ENCODE measurements at places on chromosomes 5 and 9.

DNA sequence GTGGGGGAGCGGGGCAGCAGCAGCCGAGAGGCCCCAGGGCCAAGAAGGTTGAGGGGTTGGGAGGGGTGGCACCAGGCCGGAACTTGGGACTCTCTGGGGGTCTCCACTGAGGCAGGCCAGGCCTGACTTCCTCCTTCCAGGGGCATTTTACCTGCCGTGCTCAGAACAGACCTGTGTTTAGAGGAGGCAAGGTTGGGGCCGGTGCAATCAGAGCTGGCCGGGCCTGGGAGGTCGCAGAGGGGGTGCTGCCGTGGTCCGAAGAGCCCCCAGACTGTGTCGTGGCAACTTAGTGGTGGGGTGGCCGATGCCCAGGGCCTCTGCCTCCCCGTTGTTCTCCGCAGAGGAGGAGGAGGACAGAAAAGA is 21.8 kb downstream of the GLT6D1 start:
- no peak for DNase-seq

- DNase-seq: no peak
These were observed 281.0 kb upstream of the ZNF462 start for GRCh38 chr9:106581973-106582372.

GRCh38 chr9:135960411-135961276 is 529 bp downstream of the UBAC1 start:
- DNase-seq: no peak

GRCh38 chr5:7393921-7394799 is 1.8 kb upstream of the ADCY2 start:
- DNase-seq: no peak

GRCh38 chr5:172420235-172420939 is 33.9 kb downstream of the SH3PXD2B start:
- peak; percentile 95 for DNase-seq

- no peak for DNase-seq
These were observed 372.1 kb downstream of the TLE1 start for GRCh38 chr9:81317223-81317622.

GRCh38 chr5:91357806-91358205 is 25.3 kb downstream of the ARRDC3 start:
- DNase-seq: no peak

DNA sequence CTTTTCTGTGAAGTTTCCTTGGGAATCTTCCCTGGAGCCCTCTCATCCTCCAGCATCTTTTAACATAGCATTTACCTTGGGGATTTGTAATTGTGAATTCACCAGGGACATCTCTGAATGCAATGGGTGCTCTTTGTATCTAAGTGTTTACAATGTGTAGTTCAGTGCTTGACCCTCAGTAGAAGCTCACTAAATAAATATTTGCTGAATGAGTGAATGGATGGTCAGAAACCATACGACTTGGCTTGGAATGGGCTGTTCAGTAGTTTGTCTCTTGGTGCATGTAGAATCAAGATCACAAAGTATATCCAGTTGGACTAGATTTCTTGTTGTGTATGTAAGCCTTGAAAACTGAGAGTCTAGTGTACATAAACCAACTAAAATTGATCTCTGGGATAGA is 81.8 kb upstream of the MEF2C start:
- no peak for DNase-seq

GRCh38 chr5:83107692-83108420 is 30.5 kb downstream of the XRCC4 start:
- DNase-seq: peak; percentile 21

- DNase-seq: no peak
These were observed 23.3 kb downstream of the SPZ1 start for GRCh38 chr5:80343067-80343466.

DNA sequence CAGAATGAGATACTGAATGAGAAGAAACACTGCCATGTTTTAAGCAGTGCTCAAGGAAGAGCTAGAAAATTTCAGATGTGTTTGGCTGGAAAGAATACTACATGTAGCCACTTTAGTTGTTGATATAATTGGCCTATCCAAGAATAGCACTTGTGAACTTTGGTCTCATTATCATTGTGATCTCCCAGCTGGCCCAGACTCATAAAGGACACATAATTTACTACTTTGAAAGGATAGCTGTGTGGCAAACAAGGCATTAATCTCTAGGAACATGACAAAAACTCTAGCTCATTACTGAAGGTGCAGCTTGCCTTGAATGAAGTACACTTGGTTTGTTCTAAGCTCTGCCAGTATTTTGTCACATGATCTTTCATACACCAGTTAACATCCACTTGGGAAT is 356.3 kb downstream of the CSNK1G3 start:
- no peak for DNase-seq

GRCh38 chr5:145752947-145753346 is 82.2 kb downstream of the PRELID2 start:
- no peak for DNase-seq

DNA sequence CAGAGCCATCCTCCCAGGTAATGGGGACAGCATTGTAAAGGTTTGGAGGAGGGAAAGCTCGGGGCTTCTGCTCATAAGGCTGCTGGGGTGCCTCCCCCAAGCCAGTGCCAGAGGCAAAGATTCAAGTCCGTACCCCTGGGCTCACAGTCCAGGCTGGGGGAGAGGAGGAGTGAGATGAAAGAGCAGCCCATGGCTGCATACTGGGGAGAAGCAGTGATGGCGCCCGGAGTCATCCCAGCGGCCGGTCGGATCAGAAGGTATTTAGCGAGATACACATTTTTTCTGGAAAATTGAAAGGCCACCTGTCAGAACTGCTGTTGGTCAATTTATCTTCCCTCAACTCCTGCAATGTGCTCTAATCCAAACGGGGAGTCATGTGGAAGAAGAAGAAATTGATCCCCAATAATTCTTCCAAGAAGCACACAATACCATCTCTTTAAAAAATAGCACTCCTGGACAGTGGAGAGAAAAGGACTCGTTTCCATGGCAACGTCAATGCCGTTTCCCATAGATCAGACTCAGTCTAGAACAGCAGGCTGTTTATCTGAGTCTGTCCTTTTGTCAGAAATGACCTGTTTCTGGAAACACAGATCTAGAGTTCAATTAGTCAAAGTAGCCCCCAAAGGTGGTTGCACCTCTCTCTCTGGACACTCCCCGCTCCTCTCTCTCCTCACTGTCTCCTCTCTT is 65.9 kb downstream of the NSG2 start:
- DNase-seq: no peak

DNA sequence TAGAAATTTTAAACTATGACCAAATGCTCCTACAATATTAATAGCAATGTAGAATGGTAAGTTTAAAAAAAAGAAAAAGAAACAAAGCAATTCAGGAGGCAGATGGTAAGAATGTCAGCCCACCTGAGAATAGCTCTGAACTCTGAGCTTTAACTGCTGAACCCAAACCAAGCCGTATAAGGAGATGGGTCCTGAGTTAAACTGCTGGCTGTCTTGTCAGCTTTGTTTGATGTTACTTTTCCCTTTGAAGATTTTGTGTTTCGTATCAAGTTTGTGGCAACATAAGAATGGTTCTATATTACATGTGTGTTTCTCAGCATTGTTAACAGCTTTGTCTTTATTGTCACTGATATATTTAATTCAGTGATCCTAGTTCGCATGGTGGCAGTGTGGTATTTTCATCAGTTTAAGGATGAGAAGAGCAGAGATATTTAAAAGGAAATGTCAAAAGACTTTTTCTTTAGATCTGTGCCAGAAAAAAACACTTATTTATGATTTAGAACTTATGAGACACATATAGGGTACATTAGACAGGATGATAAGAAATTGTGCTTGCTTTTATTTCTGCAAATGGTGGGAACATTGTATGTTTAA is 390.1 kb downstream of the CCDC171 start:
- DNase-seq: no peak

GRCh38 chr9:316382-316965 is 101.8 kb downstream of the DOCK8 start:
- DNase-seq: no peak

Measured in fibroblast of skin of left quadriceps (primary cell).